Germinal center (tissue), 1 donor: ENCODE measurements at places on chromosomes 4 and X.

DNA sequence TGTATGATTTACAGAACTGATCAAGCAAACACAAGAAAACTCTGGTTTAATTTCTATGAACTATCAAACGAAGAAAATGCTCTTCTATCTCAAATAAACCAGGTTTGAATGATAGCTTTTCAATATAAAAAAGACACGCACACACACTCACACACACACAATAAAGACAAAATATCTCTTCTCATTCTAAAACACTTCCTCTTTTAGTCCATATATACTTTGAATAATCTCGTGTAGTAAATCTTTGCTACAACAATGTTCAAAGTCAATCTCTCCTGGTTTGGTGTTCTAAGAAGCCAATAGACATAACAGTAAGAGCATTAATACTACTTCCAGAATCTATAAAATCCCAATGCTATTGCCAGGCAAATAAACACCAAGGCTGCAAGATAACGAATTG, 13.3 kb downstream of the CXCL2 start:
- no peak for DNase-seq

DNA sequence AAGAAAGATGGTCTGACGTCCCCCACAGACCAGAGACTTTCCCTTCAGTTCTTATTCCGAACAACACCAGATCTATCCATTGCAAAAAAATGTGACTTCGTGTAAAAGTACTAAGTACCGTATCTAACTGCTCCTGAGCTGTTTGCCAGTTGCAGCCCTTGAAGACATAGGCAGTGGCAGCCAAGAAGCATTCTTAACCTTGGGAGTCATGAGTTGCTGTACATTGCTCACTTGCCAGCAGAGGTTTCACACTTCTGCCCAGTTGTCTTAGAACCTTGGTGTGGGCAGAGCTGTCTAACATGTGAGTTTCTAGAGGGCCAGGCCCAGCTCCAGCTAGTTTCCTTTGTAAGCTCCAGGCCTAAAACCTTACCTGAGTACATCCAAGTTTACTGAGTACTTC, 10.5 kb upstream of the CHRDL1 start:
- no peak for DNase-seq

- DNase-seq = peak; percentile 66
Observed at GRCh38 chr4:184310171-184310567, 92.5 kb upstream of the ENPP6 start.

- DNase-seq = no peak
Observed at GRCh38 chr4:113998079-113998478, 18.6 kb upstream of the ARSJ start.

DNA sequence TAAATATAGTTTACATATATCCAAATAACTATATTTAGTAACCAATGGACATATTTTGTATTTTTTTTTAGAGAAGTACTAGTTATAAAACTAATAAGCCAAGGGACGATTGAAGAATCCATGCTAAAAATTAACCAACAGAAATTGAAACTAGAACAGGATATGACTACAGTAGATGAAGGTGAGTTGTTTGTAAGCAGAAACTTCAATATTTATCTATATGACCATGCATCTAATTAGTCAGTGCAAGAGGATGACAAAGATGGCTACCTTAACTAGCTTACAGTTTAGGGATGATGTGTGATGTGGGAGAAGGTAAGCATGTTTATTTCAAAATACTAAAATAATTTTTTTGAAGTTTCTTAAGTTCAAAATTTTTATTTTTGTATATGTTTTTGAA, 57.7 kb downstream of the HPGDS start:
- no peak for DNase-seq

- DNase-seq = no peak
Observed at GRCh38 chr4:173211838-173212237, 43.2 kb downstream of the GALNT7 start.

DNA sequence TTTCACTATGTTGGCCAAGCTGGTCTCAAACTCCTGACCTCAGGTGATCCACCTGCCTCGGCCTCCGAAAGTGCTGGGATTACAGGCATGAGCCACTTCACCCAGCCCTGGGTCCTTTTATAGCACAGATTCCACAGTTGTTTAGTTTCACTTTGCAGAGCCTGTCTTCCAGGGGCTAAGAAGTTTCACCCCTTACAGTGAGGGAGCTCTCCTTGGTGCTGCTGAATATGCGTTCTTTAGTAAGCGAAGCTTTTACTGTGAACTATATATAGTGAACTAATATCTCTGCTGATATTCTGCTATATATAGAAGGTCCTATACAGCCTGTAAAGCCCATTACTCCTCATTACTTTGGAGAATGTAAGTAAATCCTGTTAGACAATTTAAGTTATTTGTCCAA, 4.2 kb downstream of the TCEAL6 start:
- DNase-seq = no peak

GRCh38 chr4:148007314-148007760, 275.4 kb downstream of the ARHGAP10 start:
- DNase-seq = no peak

DNA sequence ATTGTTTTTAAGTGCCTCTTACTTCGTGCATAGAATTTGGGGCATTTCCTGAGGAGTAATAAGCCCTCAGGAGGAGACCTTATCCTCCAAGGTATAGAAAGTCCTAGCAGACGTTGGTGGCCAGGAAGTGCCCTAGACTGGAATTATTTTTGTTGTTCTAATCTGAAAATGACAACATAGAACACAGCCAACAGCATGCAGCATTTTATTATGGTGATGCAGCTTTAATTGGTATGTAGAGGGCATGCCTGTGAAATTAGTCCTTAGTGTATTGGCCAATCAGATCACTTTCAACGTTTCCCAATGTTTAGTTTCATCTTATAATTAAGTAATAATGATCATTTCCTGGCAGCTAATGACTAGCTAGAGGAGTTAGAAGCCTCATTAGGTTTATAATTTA, 199.2 kb downstream of the SHROOM3 start:
- DNase-seq = no peak

- no peak for DNase-seq
Observed at GRCh38 chr4:151671541-151672059, 89.2 kb downstream of the GATB start.

GRCh38 chr4:52954560-52955170, 92.5 kb downstream of the RASL11B start:
- DNase-seq = no peak

- DNase-seq = no peak
Observed at GRCh38 chr4:25448379-25449109, 71.5 kb downstream of the ANAPC4 start.

GRCh38 chrX:119041175-119041574, 31.6 kb upstream of the CT47C1 start:
- no peak for DNase-seq

DNA sequence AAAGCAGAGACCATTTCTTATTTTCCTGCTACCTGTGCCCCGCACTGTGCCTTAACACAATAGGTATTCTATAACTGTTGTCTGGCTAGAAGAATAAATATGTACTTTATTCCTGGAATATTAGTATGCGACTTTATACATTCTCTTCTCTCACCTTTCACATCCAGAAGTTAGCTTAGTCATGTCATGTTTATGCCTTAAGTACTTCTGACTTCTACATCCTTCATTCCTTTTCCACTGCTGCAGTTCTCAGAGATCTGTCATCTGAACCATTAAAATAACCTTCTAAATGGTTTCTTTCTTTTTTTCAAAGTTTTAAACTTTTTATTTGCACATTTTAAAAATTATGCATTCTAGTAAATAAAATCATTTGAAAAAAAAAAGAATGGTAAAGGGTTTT, 34.4 kb downstream of the KIF4A start:
- DNase-seq = no peak

GRCh38 chr4:44535981-44536380, 87.4 kb upstream of the KCTD8 start:
- no peak for DNase-seq

DNA sequence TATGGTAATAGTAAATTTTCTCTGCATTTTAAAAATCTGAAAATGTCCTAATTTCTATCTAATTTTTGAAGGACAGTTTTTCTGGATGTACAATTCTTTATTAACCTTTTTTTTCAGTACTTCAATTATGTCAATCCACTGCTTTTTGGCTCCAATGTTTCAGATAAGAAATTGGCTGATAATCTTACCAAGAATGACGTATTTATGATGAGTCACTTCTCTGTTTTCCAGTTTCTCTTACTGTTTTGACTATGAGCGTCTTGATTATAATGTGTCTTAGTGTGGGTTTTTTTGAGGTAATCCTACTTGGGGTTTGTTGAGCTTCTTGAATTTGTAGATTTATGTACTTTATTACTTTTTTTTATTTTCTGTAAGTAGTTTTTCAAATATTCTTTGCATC, 47.2 kb downstream of the UGT2B11 start:
- DNase-seq = no peak

GRCh38 chr4:77917075-77917474, 54.4 kb downstream of the MRPL1 start:
- no peak for DNase-seq

GRCh38 chr4:107740950-107741701, 21.1 kb upstream of the PAPSS1 start:
- DNase-seq = no peak

GRCh38 chr4:98423009-98423408, 161.8 kb downstream of the RAP1GDS1 start:
- DNase-seq = no peak

GRCh38 chr4:159042097-159042605, 60.7 kb upstream of the RAPGEF2 start:
- no peak for DNase-seq

DNA sequence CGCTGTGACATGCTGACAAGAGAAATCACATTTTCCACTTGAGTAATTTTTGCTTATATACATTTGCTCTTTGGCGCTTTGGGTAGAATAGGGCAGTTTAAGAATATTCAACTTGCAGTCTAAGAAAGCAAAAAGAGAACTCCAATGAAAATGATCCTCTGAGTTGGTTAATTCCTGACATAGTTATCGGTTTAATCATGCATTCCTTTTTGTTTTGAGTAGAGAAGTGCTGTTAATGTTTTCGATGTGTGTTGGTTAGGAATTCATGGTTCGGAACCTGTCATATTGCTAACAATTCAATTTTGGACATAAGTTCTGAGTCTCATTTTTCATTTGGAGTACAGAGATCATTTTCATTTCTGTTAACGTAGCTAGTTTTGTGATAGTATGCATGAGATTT, 700.6 kb upstream of the PITX2 start:
- DNase-seq = no peak

DNA sequence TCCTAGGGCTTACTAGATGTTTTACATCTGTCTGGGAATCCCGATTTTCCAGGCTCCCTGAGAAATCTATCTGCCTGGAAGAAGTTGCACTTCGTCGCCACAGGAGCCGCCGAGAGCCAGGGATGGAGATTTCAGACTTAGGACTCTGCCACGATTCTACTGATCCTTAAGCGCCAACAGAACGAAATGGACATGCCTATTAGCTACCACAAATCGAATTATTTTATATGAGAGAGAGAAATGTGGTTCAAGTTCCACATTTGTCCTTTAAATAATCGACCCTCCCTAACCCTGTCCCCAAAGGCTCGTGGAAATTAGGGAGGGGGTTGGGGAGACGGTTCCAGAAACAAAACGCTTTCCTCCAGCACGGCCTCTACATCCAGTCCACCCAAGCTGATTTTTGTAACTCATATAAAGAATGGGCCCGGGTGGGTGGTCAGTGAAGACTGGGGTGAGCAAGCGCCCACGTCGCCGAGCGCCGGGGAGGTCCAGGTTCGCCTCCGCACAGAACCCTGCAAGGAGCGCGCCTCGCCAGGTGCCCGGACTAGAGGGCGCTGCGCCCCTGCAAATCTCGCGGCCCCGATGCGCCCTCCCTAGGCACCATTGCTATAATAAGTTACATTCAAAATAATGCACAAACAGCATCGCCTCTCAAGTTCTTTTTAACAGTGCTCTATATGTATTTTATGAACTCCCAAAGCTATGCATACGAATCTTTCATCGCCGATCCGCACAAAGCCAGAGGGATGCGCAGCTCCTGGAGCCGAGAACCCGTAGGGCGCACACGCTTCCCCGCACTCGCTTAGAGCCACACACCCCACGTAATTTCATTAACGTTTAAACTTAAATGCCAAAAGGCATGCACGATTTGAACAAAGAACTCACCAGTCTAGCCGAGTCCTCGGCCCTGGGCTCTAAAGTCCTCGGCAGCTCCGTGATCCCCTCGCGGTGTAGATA, 2.1 kb upstream of the FAT1 start:
- DNase-seq = no peak

DNA sequence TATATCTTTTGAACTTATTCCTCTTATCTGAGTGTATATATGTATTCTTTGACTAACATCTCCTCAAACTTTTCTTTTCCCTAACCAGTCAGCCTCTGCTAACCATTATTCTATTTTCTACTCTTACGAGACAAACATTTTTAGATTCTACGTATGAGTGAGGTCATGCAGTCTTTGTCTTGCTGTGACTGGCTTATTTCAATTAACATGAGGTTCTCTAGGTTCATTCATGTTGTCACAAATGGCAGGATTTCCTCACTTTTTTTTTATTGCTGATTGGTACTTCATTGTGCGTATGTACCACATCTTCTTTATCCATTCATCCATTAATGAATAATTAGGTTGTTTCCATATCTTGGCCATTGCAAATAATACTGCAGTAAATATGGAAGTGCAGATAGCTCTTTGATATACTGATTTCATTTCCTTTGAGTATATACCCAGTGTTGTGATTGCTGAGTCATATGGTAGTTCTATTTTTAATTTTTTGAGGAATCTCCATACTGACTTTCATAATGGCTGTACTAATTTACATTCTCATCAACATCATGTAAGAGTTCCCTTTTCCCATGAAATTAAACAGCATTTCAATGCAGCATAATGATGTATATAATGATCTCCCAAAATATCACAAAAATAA, 80.1 kb downstream of the HS3ST1 start:
- DNase-seq = no peak

GRCh38 chr4:5478169-5478568, 230.2 kb downstream of the EVC2 start:
- no peak for DNase-seq

- DNase-seq = peak; percentile 99
Observed at GRCh38 chr4:99949999-99950912, at the start of gene H2AZ1. TSS of gene H2AZ1 (minus strand) at chr4:99950275. CDS start at chr4:99950170, 105 bp downstream.

DNA sequence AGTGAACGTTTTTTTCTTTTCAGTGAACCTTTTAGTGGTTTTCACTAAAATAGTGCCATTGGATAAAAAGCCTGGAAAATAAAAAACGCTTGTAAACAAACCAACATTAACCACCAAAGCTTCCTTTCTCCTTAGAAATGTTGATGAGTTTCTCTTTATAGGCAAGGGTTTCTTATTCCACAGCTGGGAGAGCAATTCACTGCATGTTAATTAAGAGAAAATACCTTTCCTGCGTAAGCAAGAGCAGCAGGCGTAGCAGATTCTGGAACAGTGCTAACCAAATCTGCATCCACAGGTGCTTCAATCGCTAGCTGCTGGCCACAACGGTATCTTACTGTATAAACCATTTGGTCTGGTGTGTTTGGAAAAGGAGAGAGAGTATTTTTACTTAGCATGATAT, 13.3 kb upstream of the AASDH start:
- no peak for DNase-seq

GRCh38 chrX:56314334-56314733, 82.2 kb downstream of the KLF8 start:
- no peak for DNase-seq

DNA sequence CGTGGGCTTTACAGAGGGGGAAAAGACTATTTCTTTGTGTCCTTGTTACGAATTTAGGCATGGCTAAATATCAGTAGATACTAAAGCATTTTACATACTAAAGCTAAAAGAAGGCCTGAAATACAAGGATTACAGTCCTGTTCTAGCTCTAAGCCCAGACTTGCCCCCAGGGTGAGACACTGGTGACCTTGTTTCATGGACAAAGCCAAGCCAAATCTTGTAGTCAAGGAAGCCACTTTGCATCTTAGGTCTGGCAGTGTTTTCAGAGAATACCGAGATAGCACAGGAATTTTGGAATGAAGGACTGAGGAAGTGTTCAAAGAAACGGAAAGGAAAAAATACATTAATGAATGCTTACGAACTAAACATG, 733 bp upstream of the G3BP2 start:
- no peak for DNase-seq
